ENCODE measurements at places on chromosomes 2 and 18. TPM values are rescaled to one million over a fixed set of nuclear protein-coding genes. Genes with fewer than 3 reads are reported as not detected.

GRCh38 chr18:70288171-70288850, 534 bp upstream of the SOCS6 start:
- no peak for DNase-seq

The ASXL2 gene
- 26.5 TPM for total RNA-seq

DNA sequence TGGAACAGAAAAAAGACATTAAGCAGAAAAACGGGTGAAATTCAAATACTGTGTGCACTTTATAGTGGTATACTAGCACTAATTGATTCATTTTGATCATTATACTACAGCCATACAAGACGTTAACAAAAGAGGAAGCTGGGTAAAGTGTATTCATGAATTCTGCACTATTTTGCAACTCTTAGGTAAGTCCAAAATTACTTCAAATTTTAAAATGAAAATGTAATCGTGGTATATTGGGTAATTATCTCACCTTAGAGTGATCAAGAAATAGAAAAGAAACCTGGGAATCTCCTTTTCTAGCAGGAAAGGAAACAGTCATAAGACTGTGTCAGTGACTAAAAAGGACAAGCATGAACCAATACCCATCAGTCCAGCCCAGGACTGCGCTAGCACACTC, 5.4 kb downstream of the TGFBRAP1 start:
- no peak for DNase-seq

The TLX2 gene
- 0.31 TPM for total RNA-seq

GRCh38 chr2:236915726-236916125, 170.0 kb upstream of the COPS8 start:
- no peak for DNase-seq

The MAL gene
- total RNA-seq, result not detected

DNA sequence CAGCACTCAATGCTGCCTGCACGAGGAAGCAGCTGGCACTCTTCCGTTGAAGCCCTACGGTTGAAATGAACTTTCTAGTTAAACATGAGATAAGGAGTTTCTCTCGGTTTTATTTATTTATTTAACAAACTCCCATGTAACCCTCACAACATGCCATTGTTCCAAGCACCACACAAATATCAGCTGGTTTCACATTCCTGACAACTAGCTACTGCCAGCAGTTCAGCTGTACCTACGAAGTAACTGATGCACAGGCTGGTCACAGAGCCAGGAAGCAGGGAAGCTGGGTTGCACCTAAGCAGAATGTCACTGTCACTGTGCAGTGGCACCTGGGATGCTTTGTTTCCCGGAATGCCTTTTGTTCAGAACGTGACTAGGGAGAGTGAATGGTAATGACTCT, 18.1 kb downstream of the TIMM21 start:
- DNase-seq, result no peak

The TUBA3E gene
- total RNA-seq, result not detected

The TOGARAM2 gene
- total RNA-seq, result not detected

DNA sequence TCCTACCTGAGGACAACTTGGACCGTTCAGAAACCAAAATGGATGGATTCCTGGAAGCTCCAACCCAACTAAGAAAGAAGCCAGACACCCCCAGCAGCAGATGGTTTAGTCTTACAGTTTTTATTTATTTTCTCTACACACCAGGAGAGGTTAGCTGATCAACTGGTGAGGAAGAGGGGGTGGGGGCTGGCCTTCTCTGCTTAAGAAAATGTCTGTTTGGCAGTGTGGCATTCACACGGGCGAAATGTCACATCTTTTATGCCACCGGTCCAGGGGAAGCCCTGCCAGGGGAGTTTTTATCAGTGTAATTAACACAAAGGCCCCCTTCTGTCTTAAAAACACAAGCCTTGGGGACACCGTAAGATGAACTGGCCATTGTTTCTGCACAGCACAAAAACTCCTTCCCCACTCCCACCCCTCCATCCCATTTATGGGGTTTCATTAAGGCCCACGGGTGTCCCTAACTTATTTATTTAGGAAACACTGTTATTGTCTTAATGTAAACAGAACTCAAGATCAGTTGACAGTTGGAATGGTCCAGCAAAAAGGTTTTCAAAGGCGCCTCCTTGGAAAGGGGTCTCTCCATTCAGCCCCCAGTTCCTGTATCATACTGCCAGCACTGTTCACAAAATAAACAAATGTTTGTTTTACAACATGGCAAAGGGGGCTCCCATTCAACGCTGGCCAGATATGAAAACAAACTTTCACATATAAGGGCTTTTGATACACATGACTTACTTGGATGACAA, 217.0 kb downstream of the C1D start:
- DNase-seq, result no peak

DNA sequence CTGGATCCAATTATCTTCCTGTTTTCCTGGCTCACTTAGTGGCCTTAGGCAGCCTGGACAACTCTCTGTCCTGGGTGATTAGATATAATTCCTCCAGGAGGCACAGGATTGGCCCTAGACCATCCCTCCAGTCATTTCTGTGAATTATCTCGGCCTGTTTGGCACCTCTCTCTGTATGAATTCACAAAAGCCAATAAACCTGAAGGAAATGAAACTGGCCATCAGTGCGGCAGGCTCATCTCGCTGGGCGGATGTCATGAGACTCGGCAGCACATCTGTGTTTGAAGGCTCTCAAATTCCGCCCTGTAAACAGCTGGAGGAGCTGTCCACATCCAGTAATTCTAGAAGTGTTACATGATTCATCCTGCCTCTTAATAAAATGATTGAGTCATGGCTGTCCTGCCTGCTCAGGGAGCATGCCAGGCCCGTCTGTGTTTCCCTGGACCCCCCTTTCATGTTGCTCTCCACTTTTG, 38.6 kb downstream of the ACOXL start:
- peak; percentile 16 for DNase-seq

The FLACC1 gene
- total RNA-seq, result 0.66 TPM

- DNase-seq, result no peak
Observed at GRCh38 chr2:104734937-104735586, 118.9 kb upstream of the POU3F3 start.

The CRYGC gene
- total RNA-seq, result not detected

DNA sequence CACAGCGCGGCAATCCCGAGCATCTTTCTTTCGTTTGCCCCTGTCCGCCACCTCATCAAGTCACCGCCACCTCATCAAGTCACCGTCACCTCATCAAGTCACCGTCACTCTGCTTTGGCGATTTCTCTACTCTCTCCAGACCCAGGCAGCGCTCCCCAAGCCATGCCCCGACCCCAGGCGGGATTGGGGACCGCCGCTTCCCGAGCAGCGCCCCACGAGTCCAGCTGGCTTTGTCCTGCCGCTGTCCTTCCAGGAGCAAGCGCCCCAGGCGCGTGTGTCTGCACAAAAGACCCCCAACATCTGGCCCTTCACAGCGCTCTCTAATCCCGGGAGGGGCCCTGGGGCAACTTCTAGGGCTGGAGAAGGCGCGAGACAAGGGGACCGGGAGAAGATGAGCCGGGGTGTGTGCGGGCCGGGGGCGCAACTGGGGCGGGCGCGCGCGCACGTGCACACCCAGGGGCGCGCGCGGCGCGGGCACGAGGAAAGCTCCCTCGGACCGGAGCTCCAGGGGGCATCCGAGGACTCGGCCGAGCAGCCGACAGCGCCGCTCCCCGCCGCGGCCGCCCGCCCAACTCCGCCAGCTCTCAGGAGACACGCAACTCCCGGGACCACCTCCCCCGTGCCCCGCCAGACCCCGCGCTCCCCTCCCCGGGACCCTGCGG, 633 bp upstream of the RNF152 start:
- DNase-seq, result peak; percentile 29

DNA sequence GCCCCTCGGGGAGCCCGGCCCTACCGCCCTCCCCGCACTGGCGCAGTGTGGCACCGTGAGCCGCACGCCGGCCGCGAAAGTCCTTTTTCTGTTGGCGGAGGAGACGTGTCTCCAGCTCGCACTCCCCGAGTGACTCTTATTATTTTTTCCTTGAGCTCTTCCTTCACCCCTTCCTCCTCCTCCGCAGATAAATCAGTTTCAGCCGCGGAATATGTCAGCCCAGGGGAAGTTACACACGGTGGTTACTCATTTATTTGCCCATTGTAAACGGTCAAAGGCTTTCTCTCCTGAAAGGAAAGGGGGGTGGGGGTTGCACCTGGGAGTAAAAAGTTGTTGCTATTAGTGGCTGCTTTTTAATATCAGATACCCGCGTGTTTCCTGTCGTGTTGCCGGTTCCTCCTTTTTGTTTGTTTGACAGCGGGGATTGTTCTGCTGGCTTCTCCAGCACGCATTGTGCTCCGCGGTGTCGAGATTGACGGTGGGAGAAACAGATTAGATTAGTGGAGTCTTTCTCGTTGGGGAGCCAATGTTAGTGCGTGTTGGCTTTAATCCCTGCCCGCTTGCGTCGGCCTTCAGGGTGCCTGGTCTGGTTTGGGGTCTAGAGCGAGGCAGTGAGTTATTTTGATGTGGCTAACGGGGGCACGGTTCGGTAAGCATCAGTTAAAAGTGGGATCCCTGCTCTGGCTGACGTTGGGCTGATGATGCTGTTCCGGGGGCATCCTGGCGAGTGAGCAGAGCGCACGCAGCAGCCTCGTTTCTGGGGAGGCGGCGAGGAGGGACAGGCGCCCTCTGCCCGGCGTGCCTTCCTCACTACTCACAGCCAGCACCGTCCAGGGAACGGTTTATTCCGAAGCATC, 1.6 kb downstream of the CRIM1 start:
- DNase-seq, result peak; percentile 74

DNA sequence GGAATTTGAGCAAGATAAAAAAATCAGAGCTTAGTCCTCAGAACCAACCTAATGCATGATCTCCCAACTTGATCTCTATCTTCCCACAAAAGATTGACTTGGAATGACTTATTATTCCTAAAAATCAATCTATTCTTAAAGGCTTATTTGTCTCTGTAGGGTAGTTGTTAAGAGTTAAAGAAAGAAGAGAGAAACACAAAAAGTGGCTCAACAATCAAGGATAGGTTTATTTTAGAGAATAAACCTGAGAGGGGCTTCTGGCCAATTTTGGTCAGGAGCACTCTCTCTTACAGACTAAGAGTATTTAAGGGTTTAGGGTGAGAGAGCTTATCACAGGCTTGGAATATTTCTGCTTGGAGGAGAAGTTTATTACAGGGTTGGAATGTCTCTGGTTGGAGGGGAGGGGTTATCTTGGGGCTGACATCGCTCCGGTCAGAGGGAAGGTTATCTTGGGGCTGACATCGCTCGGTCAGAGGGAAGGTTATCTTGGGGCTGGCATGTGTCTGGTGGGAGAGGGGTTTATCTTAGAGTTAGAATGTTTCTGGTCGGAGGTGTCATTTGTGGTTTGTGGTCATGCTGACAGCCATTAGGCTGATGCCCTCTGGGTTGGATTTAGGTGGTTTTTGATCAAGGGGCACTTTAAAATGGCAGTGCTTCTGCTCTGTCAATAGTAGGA, 2.4 kb upstream of the MFF start:
- no peak for DNase-seq

- no peak for DNase-seq
Observed at GRCh38 chr18:68455229-68455603, 259.7 kb downstream of the TMX3 start.

- no peak for DNase-seq
Observed at GRCh38 chr18:78996741-78997490, 17.3 kb downstream of the SALL3 start.

The SCN3A gene
- total RNA-seq, result 1.9 TPM

DNA sequence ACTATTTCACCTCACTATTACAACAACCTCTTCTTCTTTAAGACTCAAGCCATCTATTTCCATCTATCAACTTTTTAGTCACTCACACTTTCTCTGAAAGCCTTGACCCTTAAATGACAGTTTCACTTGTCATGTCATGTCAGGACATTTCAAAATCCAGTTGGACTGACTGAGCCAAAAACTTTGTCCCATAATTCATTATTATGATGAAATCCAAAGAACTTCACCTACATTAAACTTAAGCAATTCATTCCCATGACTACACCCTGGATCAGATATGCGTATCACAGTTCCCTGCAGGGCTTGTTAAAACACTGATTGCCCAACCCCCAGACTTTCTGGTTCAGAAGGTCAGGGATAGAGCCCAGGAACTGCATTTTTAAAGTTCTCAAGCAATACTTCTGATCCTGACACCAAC, 26.5 kb downstream of the LDAH start:
- DNase-seq, result no peak

DNA sequence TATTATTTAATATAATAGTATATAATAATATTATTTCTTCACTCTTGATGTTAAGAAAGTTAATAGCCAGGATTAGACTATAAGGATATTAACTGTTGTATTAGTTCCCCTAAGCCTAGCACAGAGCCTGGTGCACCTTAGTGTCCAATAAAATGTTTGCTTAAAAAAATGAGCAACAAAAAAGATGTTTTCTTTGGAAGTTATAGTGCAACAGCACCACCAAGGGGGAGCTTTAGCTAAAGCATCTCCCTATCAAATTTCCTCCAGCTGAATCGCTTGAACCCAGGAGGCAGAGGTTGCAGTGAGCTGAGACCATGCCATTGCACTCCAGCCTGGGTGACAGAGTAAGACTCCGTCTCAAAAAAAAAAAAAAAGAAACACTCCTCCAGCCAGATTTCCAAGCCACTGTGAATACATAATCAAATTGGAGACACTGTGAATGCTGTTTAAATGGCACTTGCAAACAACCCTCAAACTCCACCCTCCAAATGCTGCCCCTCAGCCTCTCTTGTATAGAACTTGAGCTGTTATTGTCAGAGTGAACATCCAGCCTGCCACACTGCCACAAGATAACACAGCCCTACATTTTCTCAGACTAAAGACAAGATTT, 221.9 kb downstream of the DYM start:
- peak; percentile 26 for DNase-seq

GRCh38 chr2:141778315-141778835, 352.4 kb downstream of the LRP1B start:
- DNase-seq, result no peak

The ITPRIPL1 gene
- total RNA-seq, result 0.80 TPM

DNA sequence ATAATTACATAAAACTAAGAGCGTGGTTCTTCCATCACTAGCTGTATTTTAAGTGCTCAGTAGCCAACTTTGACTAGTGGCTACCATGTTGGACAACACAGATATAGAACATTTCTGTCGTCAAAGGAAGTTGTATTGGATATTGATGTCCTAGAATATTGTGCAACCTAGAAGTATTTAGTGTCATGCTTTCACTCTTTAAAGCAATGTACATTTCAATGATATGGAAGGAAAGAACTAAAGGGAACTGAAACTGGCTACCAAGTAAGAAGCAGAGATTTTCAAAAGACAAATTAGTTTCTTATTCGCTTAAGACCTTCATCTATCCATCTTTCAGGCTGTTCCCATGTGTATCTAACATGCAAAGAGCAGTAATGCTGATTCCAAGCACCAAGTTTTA, 85.4 kb upstream of the EML6 start:
- DNase-seq, result no peak

The SPDYA gene
- not detected for total RNA-seq

The HOXD1 gene
- not detected for total RNA-seq

DNA sequence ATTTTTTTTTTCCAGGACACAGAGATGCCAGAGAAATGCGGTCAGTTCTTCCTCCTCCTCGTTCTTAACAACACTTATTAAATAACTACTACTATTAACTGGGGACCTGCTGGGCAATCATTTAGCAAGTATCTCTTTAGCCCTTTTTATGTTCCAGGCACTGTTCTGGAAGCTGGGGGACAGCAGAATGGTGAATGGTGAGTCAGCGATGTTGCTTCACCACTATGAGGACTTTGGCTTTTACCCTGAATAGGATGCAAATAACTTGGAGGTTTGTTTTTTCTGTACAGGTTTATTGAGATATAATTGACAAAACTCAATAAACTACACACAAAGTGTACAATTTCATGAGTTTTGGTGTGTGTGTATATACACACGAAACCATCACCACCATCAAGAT, 179.9 kb upstream of the MSH6 start:
- no peak for DNase-seq

- no peak for DNase-seq
Observed at GRCh38 chr2:134835471-134835870, 2.9 kb upstream of the ACMSD start.

Data from HFFc6 (cell line).